ENCODE measurements at places on chromosomes 16 and 17. TPM values are rescaled to one million over a fixed set of nuclear protein-coding genes. Genes with fewer than 3 reads are reported as not detected.

DNA sequence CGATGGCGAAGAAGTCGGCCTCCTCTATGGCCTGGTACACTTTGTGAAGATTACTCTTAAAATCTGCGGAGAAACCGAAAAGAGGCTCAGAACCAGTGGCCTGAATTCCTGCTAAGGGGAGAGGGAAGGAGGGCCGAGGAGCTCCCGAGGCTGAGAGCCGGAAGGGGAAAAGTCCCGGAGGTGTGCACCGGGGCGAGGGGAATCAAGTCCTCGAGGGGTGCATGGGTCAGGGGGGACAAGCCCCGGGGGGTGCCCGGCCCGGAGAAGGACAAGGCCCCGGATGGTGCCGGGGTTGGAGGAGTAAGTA lies 495 bp downstream of the PARN start:
- H3K4me3 ChIP-seq = peak overlapping the region; percentile 90
- H3K27ac ChIP-seq = peak overlapping the region; percentile 77
- peaks cover 12% of the 10 kb centered on the region for H3K4me1 ChIP-seq
- DNase-seq = peak; percentile 6
- H3K27me3 ChIP-seq = no peaks in the 10 kb centered on the region

- peaks cover 24% of the 10 kb centered on the region for H3K36me3 ChIP-seq
- DNase-seq = no peak
- no peak overlapping the region for H3K27ac ChIP-seq
Observed at GRCh38 chr16:81466356-81466980, 21.9 kb downstream of the CMIP start.

DNA sequence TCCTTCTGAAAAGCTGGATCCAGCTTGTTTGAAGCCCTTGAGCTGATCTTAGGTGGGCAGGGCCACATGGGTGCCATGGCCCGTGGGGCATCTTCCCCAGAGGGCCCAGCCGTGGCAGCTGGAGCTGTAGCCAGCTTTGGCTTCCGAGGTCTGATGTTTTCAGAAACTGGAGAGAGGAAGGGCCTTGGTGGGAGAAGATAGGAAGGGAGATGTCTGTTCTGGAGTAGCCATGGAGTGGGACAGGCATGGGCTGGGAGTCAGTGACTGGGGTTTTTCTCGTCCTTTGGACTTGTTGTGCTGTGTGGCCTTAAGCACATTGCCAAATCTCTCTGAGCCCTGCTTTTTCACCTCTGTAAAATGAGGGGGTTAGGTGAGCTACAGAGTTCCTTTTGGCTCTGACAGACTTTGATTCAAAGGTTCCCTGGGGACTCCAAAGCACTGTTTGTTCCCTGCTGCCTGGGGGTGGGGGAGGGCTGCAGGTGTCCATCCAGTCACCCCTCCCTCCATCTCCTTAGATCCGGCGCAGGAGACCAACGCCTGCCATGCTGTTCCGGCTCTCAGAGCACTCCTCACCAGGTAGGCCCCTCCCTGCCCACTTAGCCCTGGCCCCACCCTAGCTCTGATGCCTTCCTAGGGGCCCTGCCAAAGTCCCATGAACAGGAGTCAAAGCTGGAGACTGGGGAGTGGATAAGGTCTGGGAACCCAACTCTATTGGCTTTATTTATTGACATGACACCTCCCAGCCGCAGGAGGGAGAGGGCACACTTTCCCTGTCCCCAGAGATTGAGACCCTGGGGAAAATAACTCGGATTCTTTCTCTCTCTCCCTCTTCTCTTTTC lies 2.1 kb downstream of the PPP1R1B start:
- H3K27me3 ChIP-seq = peaks cover 37% of the 10 kb centered on the region
- no peak overlapping the region for H3K4me3 ChIP-seq
- H3K4me1 ChIP-seq = peaks cover 3% of the 10 kb centered on the region

The ATP1B2 gene
- not detected for total RNA-seq

DNA sequence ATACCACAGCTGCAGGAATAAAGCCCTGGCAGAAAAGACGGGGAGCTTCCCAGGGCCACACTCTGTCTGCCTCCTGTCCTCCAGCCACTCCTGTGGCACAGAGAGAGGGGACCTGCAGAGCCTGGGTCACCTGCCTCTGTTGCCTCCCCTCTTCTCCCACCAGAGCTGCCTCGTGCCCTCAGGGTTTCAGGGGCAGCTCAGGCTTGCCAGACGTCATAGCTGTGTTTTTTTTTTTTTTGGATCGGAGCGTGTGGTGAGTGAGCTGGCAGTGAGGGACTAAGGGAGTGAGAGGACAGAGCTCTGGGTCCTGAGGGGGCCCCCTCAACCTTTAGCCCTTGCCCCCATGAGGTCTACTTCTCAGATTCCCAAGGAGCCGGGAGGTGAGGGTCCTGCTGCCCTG lies 2.1 kb downstream of the PIK3R6 start:
- H3K4me1 ChIP-seq = no peaks in the 10 kb centered on the region
- H3K27ac ChIP-seq = no peak overlapping the region
- no peaks in the 10 kb centered on the region for H3K36me3 ChIP-seq
- H3K27me3 ChIP-seq = peaks cover 39% of the 10 kb centered on the region
- DNase-seq = no peak
